ENCODE measurements at places on chromosomes 11 and 22.

DNA sequence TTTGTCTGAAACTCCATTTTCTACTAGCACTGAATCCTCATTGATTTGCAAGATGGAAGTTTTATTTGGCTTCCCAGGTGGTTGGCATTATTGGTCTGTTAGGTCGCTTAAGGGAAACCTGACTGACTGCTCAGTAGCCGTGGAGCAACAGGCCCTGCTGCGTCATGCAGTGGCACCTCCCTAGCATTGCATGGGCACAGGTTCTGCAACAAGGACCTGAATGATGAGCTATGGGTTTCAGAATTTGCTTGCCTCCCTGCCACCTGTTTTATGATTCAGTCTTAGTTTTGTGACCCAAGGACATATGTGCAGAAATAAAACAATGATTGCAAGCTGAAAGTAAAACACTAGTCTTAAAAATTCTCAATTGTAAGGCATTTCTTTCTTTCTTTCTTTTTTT, 128.5 kb downstream of the SLC1A2 start:
- no peak for DNase-seq

GRCh38 chr22:22786301-22787115, 101.1 kb upstream of the IGLL5 start:
- DNase-seq, result no peak

GRCh38 chr22:37633089-37633624, 6.3 kb upstream of the SH3BP1 start:
- DNase-seq, result no peak

- DNase-seq, result no peak
Observed at GRCh38 chr22:50178471-50178864, 7.2 kb upstream of the TRABD start.

GRCh38 chr11:8127447-8127846, 41.4 kb downstream of the RIC3 start:
- no peak for DNase-seq
